ENCODE measurements at places on chromosomes 5 and 9. TPM values are rescaled to one million over a fixed set of nuclear protein-coding genes. Genes with fewer than 3 reads are reported as not detected.

- H3K36me3 ChIP-seq = no peaks in the 10 kb centered on the region
- no peak overlapping the region for H3K27ac ChIP-seq
- H3K4me3 ChIP-seq = no peak overlapping the region
- peaks cover 53% of the 10 kb centered on the region for H3K27me3 ChIP-seq
- no peaks in the 10 kb centered on the region for H3K4me1 ChIP-seq
- DNase-seq = peak; percentile 34
These were observed 80.2 kb upstream of the MIER3 start for GRCh38 chr5:57032151-57032551.

GRCh38 chr5:22887566-22887965, 34.4 kb upstream of the CDH12 start:
- no peak overlapping the region for H3K27ac ChIP-seq
- H3K4me1 ChIP-seq = peaks cover 3% of the 10 kb centered on the region
- no peak for DNase-seq
- no peaks in the 10 kb centered on the region for H3K27me3 ChIP-seq
- no peak overlapping the region for H3K4me3 ChIP-seq

- DNase-seq = no peak
- H3K4me3 ChIP-seq = no peak overlapping the region
- H3K27ac ChIP-seq = no peak overlapping the region
- H3K27me3 ChIP-seq = no peaks in the 10 kb centered on the region
These were observed 34.8 kb downstream of the ZNF462 start for GRCh38 chr9:106897751-106898150.

- no peak overlapping the region for H3K4me3 ChIP-seq
- H3K4me1 ChIP-seq = no peaks in the 10 kb centered on the region
These were observed 14.8 kb upstream of the FAM174A start for GRCh38 chr5:100520348-100520747.

- no peaks in the 10 kb centered on the region for H3K4me1 ChIP-seq
- H3K36me3 ChIP-seq = peaks cover 39% of the 10 kb centered on the region
- DNase-seq = no peak
- peak within 1 kb of the TSS; percentile 71 for H3K4me3 ChIP-seq
These were observed at the start of gene PCDHB5 for GRCh38 chr5:141135030-141135717. Gene PCDHB5, plus strand, starts transcription at chr5:141135206. Its CDS starts 229 bp downstream, at chr5:141135435.

GRCh38 chr9:114080195-114080772, 2.2 kb upstream of the AMBP start:
- peaks cover 3% of the 10 kb centered on the region for H3K4me1 ChIP-seq
- H3K36me3 ChIP-seq = no peaks in the 10 kb centered on the region
- no peak overlapping the region for H3K4me3 ChIP-seq

- DNase-seq = no peak
- H3K4me1 ChIP-seq = peaks cover 46% of the 10 kb centered on the region
- H3K27ac ChIP-seq = peak overlapping the region; percentile 81
- no peaks in the 10 kb centered on the region for H3K27me3 ChIP-seq
- H3K4me3 ChIP-seq = no peak overlapping the region
These were observed 51.1 kb upstream of the TNFSF15 start for GRCh38 chr9:114856942-114857315.

DNA sequence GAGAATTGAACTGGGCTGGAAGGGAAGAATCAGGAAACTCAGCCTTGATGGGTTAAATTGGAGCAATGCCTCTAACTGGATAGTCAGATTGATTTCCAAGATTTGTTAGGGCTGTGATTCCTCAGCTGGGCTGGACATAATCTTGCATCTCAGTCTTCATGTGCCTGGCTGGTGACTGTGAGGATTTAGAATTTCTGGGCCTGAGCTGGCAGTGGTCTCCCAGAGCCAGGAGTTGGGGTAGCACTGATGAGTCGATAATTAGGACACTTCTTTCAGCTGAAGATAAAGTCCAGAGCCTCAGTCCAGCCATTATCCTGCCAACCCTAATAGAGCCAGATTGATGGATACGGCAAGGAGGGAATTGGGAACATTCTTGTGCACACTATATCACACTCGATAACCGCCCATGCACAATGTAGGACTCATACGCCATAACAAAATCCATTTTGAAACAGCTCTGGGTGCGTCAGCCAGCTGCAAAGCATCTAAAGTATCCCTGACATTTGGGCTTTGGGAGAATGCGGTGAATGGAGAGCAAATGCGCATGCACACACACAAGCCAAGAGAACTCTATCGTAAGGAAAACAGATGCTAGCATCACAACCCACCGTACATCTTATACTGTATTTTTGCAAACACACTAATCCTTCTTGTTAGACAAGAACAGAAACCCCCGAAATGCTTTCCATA, 405.1 kb upstream of the KLF4 start:
- peak; percentile 11 for DNase-seq
- H3K4me1 ChIP-seq = peaks cover 6% of the 10 kb centered on the region
- H3K36me3 ChIP-seq = no peaks in the 10 kb centered on the region
- no peak overlapping the region for H3K27ac ChIP-seq

- H3K4me1 ChIP-seq = peaks cover 83% of the 10 kb centered on the region
- no peak for DNase-seq
- no peak overlapping the region for H3K4me3 ChIP-seq
- H3K27ac ChIP-seq = peak overlapping the region; percentile 72
- H3K36me3 ChIP-seq = peaks cover 31% of the 10 kb centered on the region
These were observed 14.5 kb downstream of the ADAM19 start for GRCh38 chr5:157561110-157561509.

DNA sequence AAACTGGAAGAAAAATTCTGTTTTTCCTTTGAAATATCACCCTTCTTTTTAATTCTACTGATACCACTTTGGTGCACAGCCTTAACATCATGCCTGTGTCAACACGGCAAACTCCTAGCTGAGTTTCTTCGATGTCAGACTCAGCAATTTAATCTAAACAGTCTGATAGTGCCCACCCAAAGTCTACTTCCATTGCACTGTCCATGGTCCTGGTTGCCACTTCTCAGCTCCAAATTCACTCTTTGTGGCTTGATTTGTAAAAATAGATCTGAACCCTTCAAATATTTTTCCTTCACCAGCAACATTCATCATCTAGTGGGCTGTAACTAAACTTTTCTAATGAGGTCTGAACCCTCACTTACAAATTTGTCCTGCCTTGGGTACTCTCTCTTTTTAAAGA, 107.8 kb downstream of the NUDT12 start:
- H3K27ac ChIP-seq = no peak overlapping the region
- peaks cover 31% of the 10 kb centered on the region for H3K4me1 ChIP-seq
- no peaks in the 10 kb centered on the region for H3K36me3 ChIP-seq
- H3K4me3 ChIP-seq = no peak overlapping the region

DNA sequence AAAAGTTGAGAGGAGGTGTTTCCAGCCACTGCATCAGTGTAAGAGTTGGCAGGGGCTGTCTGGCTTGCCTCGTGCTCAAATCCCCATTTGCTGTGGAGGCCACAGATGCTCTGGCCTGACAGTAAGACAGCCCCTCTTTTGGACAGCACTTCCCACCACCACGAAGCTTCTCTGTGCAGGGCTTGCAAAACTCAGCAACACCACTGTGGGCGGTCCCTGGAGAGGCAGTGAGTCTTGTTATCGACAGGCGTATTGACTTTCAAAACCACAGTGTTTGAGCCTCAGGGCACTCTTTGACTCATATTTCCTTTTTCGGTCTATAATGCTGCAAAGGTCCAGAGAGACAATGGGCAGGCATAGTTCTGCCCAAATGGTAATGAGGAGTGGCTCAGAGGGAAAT, 539.5 kb downstream of the EBF1 start:
- DNase-seq = no peak
- H3K4me1 ChIP-seq = peaks cover 11% of the 10 kb centered on the region
- no peak overlapping the region for H3K4me3 ChIP-seq
- no peaks in the 10 kb centered on the region for H3K27me3 ChIP-seq

Gene PLEKHG4B
- 3.8 TPM for total RNA-seq

Measured in osteocyte (in vitro differentiated cells).